AG08395 (cell line): ENCODE measurements at places on chromosomes 11 and 22.

DNA sequence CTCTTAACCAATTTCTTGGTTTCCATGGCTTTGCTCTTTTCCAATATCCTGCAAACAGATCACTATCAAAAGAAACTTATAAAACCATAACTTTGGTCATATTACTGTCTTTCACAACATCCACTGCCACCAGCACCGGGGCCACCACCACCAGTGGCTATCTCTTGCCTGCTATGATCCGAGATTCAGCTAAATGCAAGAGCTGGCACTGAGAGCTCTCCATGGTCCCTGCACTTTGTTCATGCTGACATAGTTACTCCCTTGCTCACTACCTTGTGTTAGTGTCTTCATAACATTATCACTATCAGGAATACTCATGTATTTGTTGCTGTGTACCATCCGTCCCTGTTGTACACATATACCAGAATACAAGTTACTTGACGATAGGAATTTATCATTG, 299.0 kb downstream of the ETS1 start:
- no peak for DNase-seq

DNA sequence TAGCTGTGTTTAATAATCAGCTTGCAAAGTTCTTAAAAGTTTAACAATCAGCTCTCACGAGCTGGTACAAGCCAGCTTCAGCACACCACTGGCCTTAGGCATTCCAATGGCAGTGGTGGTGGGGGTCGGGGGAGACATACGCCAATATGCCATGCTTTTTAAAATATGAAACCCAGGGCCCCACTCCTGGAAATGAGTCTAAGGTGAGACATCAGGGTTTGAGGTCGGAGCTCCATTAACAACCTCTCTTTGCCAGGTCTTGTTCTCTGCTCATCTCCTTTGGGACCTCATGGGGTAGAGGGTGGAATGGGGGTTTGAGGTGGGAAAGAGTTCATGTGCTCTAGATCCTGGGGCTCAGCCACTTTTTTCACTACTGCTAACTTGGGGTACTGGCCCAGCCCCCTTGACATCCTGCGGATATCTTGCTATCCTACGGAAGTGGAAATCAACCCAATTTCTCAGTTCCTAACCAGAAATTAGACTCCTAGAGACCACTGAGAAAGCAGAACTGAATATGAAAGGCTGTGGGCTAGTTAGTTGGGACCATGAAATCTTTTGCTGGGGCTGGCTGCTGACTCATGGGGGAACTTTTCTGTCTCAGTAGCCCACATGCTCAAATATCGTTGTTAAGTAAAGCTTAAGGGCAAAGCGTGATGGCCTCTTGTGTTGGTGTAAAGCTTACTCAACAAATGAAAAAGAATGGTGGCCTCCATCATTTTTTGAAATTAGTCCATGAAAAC, 90.1 kb downstream of the PDHX start:
- no peak for DNase-seq

GRCh38 chr11:969651-970205, 44.1 kb downstream of the AP2A2 start:
- DNase-seq: no peak

DNA sequence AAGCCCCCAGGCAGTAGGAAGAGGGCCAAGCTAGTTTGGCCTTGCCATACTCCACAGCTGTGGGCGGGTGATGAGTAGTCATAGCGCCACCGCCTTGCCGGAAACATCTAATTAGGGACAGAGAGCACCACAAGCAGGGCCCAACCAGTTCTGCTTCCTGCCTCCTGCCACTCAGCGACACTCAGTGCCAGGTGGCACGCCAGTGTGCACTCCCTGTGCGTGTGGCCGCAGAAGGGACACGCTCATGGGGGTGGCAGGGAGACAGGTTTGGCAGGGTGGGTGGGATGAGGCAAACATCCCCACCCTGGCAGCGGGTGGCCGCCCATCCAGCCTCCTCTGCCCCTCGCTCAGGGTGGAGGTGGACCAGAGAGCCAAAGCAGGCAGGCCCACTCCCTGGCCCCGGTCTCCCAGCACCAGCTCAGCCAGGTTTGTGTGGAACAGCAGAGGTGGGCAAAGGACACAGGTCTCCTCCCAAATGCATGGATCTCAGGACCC, 4.9 kb downstream of the OVOL1 start:
- DNase-seq: no peak

GRCh38 chr22:47433627-47434026, 671.2 kb downstream of the TBC1D22A start:
- no peak for DNase-seq

GRCh38 chr22:24011735-24012068, 598 bp downstream of the CABIN1 start:
- no peak for DNase-seq

DNA sequence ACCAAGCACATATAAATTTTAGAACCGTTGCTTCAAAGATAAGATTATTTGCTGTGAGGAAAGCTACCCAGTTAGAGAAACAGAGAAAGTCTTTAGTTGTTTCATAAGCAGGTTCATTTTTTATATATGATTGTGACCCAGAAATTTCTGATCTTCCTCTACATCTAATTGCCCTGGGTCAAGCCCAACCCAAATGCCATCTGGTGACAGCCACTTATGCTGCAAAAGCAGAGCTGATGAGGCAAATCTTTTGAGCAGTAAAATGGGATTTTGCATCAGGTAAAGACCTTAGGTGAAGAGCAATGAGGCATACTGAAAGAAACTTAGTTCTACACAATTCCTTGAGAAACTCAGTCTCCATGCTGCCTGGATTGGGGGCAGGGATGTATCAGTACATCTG, 28.0 kb downstream of the SYT9 start:
- DNase-seq: no peak

DNA sequence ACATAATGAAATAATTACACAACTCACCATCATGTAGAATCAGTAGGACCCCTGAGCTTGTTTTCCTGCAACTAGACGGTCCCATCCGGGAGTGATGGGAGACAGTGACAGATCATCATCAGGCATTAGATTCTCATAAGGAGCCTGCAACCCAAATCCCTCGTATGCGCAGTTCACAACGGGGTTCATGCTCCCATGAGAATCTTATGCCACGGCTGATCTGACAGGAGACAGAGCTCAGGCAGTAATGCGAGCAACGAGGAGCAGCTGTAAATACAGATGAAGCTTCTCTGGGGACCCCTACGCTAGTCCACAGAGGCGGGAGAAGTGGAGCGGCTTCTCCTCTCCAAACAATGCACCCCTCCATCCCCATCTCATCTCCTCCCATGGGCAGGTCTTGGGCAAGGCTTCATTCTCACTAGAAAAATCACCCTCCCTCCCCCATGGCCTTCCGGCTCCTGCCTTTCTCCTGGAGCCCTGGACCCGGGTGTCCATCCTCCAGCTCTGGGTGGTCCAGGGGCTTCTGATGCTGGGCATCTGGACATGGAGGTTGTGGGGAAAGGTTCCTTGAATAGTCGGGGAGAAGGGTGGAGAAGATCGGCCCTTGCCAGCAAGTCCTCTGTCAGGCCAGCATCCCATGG, 16.2 kb upstream of the RAC2 start:
- no peak for DNase-seq

DNA sequence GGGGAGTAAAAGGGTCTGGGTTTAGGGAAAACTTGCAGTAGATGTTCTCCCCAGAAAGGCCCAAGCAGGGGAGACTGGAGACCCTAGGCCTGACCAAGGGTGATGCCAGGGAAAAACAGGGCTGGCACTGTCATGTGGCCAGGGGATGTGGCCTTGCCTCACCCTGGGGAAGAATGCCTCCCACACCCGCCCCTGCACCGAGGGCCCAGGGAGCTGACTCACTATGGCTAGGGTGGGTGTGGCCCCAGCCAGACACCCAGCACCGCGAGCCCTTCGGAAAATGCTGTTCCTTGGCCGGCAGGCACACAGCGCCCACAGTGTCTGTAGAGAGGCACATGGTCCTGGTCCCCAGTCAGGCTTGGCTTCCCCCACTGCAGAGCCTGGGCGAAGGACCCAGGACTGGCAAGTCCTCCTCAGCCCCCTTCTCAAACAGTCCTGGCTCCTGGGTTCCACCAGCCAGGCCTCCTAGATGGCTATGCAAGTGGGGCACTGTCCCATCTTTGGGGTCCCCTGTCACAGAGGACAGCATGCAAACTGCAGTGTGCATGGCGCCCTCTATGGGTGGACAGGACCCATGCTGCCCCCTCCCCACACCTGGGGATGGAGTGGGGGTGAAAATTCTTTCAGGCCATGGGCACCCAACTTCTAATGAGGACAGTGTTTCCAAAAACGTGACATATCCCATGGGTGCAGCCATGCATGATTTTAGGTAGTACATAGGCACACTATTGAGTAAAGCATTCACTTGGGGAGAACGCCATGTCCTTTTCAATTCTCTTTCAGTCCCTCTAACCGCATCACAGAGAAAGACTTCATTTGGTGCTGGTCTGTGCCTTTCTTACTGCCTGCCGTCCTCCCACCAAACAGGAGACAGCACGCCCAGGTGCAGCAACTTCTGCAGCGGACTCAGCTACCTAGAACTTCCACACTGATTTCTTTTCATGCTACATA, 15.2 kb downstream of the TMPRSS5 start:
- peak; percentile 82 for DNase-seq

- peak; percentile 77 for DNase-seq
These were observed 17.9 kb upstream of the MUC6 start for GRCh38 chr11:1054143-1055108.

- no peak for DNase-seq
These were observed 47.9 kb downstream of the OSBP2 start for GRCh38 chr22:30742291-30743256.

GRCh38 chr11:61714316-61714715, 34.1 kb downstream of the DAGLA start:
- no peak for DNase-seq

- no peak for DNase-seq
These were observed 21.0 kb upstream of the RAB30 start for GRCh38 chr11:83092488-83093384.

- no peak for DNase-seq
These were observed 153.7 kb downstream of the MYO18B start for GRCh38 chr22:25895678-25896077.
